ENCODE measurements at places on chromosomes 4 and X.

- peak; percentile 85 for DNase-seq
These were observed 119.1 kb upstream of the OTUD4 start for GRCh38 chr4:145299380-145300076.

- DNase-seq = no peak
These were observed 40.3 kb upstream of the FHL1 start for GRCh38 chrX:136106920-136107528.

DNA sequence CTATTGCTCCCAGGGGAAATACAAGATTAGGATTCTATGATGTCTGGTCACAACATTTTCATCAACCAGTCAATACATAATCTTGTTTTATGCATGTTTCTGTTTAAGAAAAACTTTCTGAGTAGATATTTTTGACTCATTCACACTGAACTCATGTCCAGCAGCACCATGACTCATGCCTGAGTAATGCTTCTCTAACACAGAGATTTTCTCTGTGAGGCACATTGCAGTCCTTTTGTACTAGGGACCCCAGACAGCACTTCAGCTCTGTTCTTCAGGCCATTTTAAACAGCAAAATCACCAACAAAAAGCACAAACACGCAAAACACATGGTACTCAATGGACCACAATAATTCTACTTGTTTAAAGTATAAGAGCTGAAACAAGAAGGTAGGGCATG, 83.6 kb downstream of the MXRA5 start:
- DNase-seq = peak; percentile 83

DNA sequence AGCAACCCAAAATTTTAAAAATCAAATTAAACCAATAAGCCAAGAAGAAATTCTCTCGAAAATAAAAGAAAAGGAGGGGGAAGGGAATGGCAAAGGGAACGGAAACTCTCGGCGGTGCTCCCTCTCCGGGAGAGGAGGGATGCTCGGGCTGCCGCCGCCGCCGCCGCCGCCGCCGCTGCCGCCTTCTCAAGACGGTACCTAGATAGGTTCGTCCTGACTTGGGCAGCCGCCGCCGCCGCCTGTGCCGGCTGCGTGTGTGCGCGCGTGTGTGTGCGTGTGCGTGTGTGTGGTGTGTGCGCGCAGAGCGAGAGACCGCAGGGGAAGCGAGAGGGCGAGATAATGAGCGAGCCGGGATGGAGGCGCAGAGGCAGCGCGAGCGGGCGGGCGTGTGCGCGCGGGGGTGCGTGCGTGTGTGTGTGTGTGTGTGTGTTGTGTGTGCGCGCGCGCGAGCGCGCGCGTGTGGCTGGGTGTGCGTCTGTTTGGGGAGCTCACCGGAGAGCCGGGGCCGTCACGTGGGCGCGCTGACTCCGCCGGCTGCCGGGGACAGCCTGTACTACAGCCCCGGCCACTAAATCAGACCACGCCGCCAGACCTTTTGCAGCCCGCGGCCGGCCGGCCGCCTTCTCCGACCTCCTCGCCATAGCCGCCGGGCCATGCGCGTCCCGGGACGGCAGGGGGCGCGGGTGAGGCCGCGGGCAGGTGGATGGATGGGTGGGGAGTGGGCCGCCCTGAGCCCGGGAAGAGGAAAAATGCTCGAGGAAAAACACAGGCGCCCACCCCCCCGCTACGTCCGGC, 111.6 kb downstream of the DHX15 start:
- peak; percentile 69 for DNase-seq

DNA sequence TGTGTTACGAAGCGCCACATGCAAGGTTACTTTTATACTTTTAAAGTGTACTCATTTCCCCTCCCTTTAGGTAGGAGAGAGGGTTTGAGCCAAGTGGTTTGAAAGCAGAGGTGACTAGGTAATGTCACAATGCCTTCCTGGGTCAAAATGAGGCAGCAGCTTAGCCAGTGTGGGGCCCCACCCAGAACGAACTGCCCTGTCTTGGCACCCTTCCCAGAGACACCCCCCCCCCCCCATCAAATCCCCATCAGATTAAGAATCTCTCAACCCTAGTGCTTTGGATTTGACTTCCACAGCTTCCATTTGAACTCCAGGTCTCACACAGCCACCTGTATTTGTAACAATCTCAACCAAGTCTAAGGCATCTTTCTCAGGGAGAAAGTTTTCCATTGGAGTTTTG, 31.1 kb downstream of the BCOR start:
- no peak for DNase-seq

DNA sequence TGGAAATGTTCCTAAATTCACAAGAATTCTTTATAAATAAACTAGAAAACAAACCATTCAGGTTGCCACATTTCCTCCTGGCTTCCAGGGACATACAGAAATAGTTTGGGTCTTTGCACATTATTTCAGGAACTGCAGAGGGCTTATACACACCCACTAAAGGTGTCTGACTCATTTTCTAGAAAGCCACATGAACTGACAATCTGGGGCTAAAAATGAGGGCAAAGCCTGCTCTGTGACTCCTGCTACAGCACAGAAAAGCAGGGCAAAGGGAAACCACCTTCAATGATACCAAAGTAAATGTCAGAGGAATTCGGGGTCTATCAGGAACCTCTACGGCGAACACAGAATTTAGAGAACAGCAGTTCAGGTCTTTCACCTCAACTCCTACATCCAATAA, 112.2 kb upstream of the MAP3K15 start:
- DNase-seq = peak; percentile 13

DNA sequence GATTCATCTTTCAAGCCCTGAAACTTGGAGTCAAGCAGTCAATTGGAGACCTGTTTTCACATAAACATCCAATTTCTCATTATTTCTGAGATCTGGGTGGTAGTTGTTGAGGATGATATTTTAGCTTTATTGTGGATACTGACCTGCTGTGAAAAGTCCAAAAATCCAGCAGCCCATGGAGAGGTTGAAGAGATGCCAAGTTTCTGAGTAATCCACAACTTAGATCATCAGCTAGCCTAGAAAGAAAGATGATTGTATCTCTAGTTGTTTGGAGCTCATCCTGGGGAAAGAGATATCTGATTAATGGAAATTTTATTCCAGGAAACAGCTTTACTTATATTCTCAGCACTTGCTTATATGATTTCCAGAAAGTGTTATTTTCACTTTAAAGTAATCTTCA, 48.6 kb upstream of the DCX start:
- no peak for DNase-seq

- peak; percentile 0 for DNase-seq
These were observed 146.4 kb downstream of the PCDH19 start for GRCh38 chrX:100263650-100264049.

- no peak for DNase-seq
These were observed 55.7 kb downstream of the MCUB start for GRCh38 chr4:109615742-109616141.

GRCh38 chrX:10401239-10401638, 219.1 kb downstream of the MID1 start:
- no peak for DNase-seq

DNA sequence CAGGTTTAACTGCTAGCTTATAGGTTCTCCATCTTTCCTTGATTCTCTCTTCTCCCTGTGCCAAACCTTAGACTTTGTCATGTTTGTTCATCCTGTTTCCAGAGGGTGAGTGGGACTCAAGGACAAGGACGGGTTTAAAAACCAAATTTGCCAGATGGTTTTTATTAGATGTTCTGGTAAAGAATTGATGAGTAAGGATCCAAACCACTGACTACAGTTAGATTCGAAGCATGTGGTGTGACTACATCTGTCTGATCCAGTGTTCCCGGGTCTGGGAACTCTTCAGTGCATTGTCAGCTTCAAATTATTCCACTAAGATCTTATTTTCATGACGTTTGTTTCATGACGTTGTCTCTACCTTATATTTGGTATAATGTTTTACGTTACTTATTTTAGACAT, 37.5 kb downstream of the MTMR1 start:
- DNase-seq = peak; percentile 83

DNA sequence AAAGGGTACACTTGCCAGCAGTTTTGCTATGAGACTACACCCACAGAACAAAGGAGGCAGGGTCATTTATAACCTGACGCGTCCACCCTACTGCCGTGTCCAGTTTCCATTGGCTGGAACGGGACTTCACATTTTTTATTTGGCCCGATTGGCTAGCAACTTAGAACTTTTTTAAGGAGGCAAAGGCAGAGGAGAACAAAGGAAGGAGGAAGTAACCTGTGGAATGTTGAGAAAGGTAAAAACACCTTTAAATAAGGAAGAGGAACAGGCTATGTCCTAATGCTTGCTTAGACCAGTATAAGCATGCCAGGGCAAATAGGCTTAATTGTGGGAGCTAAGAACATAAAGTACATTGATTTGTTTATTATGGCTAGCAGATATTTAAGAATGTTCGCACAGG, 18.7 kb downstream of the KDM6A start:
- no peak for DNase-seq

DNA sequence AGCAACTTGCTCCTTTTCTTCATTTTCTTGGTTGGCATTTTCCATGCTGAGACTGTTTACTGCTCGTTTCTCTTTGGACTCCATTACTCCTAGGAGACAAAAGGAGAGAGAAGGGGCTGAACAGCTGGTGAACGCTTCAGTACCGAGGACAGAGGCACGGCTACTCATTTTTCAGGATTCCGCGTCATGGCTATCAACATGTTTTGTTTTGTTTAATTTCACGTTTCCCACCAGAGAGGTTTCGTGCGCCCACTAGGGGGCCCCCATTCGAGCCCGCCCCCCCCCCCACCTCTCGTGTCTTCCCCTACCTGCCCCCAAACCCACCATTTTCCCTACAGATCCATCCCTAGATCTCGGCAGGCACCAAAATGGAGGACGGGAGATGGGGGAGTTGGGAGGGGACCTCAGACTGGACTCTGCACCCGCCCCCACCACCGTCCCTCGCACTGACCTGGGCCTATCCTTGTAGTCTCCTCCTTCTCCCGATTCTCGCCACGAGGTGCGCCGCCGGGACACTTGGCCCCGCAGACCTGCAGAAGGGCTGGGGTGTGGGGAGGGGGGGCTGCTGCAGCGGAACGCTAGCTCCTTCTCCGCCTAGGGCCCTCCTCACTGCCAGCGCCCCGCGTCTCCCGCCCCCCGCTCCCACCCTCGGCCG, 653 bp downstream of the BEX1 start:
- DNase-seq = peak; percentile 11

GRCh38 chr4:138485498-138485897, 243.3 kb upstream of the SLC7A11 start:
- DNase-seq = no peak

- DNase-seq = no peak
These were observed 3.7 kb upstream of the FAM241A start for GRCh38 chr4:112141366-112142138.

DNA sequence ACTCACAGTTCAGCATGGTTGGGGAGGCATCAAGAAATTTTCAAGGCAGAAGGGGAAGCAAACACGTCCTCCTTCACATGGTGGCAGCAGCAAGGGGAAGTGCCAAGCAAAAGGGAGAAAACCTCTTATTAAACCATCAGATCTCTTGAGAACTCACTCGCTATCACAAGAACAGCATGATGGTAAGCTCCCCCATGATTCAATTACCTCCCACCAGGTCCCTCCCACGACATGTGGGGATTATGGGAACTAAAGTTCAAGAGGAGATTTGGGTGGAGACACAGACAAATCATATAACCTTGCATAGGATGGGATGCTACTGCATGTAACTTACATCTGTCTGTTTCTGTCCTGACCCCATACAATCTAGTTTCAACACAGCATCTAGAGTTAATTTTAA, 511.8 kb upstream of the ARX start:
- DNase-seq = no peak

- DNase-seq = peak; percentile 40
These were observed 81.9 kb downstream of the HCCS start for GRCh38 chrX:11193035-11193469.

DNA sequence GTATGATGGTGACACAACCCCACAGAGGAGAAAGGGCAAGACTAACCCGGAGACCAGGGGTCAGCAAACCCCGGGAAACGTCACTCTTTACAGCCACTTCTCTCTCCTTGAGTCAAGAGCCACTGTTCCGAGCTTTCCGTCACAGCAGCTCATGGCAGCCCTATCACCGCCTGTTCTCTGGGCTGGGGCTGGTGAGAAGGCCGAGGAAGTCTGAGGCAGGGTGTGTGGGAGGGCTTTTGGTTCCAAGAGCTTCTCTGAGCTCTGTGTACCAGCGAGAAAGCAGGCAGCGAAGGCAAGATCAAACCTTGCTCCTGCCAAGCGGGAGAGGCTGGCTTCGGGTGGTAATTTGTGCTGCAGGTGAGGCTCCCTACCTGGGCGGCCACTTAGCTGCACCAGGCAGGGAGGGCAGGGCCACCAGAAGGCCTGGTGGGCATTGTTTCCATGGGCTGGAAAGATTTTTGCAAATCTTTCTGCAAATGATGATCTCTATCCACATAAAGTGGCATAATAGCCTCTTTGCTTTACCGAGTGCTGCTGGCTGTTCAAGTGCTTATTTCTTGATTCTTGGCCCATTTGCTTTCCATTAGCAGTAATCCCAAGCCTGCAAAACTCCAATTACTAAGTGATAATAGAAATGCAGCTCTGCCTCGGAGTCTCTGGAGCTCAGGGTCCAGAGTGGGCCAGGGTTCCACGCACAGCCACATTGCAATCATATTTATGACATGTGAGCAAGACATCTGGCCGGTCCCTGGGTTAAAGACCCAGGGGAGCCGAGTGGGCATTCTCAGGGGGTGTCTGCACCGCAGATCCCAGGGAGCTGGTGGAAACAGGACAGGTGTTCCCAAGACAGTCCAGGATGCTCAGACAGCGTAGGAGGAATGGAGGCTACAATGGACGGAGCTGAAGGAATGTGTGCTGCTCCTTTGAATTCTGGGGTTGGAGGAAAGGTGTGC, 41.5 kb downstream of the DCTD start:
- DNase-seq = no peak

GRCh38 chr4:105594099-105595010, 41.9 kb downstream of the ARHGEF38 start:
- no peak for DNase-seq

GRCh38 chrX:14963447-14964236, 90.4 kb downstream of the MOSPD2 start:
- DNase-seq = peak; percentile 65

GRCh38 chrX:133601116-133601515, 185.8 kb upstream of the GPC4 start:
- no peak for DNase-seq

- no peak for DNase-seq
These were observed 232.4 kb upstream of the BMP3 start for GRCh38 chr4:80798082-80798481.

DNA sequence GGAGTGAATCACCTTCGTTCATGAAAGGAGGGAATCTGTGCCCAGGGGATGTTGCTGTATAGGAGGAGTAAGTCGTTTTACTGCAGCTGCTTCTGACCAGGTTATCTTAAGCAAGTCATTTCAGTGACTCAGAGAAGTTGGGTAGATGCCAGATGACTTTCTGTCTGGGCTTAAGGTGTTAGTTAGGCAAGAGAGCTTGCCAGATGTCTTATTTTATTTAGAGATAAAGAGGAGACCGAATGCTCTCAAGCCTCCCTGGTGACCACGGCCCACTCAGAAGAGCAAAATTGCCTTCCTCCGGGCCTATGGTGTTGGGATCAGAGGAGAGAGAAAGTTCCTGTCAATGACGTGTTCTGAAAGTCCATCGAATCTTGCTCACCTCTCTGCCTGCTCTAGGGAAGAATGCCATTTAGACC, 16.3 kb upstream of the ZNF827 start:
- DNase-seq = peak; percentile 74

GRCh38 chr4:55132775-55133174, 7.4 kb upstream of the KDR start:
- DNase-seq = no peak

GRCh38 chr4:58453956-58454355, 1343.8 kb upstream of the IGFBP7 start:
- no peak for DNase-seq
